ENCODE measurements at places on chromosomes 13 and 19.

DNA sequence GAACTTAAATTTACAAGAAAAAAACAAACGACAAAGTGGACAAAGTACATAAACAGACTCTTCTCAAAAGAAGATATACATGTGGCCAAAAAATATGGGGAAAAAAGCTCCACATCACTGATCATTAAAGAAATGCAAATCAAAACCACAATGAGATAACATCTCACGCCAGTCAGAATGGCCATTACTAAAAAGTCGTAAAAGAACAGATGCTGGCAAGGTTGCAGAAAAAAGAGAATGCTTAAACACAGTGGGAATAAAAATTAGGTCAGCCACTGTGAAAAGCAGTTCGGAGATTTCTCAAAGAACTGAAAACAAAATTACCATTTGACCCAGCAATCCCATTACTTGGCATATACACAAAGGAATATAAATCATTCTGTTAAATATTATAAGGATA lies 132.7 kb downstream of the UGGT2 start:
- DNase-seq: no peak

- DNase-seq: no peak
Observed at GRCh38 chr13:101146101-101146898, 270.0 kb downstream of the NALCN start.

GRCh38 chr13:76879883-76880270 lies 6.3 kb downstream of the KCTD12 start:
- DNase-seq: no peak

- no peak for DNase-seq
Observed at GRCh38 chr19:42197375-42197817, 20.1 kb downstream of the DEDD2 start.

DNA sequence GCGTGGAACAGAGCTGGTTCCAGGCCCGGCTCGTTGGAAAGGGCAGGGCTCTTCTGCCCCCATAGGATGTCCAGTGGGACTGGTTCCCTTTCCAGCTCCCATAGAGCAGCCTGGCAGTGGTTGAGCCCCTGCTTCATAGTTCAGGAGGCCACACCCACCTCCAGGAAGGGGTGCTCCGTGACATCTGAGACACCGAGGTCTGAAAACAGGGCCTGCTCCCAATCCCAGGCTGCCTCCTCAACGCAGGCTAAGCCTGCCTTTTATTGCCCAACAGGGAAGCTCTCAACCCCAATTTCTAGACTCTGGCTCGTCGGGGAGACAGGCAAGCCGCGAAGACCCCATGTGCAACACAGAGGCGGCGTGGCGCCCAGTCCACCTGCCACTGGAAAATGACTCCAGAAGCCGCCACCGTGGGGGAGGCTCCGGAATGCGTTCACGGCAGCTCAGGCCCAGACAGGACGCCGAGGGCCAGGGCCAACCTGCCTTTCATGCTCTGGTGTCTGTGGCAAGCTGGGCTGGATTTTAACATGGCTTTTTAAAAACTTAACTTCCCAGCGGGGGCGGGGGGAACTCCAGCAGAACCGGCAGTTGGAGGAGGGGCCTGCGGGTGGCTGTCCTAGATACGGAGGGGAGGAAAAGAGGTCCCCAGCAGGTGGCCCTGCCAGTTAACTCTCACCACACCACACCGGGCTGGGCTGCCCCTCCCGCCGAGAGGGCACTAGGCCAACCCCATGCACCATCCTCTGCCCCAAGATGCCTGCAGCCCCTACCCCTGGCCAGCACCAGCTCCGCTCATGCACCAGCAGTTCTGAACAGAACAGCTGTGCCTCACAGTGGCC lies 17.9 kb upstream of the TINCR start:
- no peak for DNase-seq

DNA sequence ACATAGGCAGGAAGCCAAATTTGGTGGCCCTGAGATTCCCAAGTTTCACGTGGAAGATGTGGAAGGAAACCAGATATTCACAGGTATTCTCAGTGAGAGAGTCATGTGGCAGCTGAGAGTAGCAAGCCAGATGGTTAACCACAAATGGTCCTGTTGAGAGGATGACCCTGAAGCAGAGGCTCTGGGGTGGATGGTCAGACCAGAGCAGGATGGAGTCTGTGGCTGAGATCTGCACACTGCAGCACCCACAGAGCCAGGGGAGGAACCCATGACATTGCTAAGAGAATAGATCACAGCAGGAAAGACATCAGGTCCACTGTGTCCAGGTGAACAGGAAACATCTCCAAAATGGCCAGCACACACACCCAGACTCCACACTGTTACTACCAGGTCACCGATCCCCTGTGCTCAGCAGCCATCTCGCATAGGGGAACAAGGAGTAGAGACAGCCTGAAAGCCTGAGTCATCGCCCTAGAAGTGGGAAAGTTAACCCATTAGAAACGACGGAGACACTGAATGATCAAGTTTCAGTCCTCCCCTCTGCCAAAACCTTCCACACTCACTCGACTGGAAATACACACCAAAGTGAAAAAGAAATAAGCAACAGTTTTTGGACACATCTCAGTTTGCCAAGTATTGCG lies 160.0 kb downstream of the RBM26 start:
- no peak for DNase-seq

DNA sequence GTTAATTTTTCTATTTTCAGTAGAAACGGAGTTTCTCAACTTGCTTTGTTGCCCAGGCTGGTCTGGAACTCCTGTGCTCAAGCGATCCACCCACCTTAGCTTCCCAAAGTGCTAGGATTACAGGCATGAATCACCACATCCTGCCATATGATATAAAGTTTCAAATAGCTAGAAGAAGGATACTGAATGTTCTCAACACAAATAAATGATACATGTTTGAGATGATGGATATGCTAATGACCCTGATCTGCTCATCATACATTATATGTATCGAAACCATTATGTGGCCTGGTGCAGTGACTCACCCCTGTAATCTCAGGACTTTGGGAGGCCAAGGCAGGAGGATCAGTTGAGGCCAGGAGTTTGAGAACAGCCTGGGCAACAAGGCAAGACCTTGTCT lies 11.5 kb downstream of the CIB3 start:
- DNase-seq: no peak

- DNase-seq: no peak
Observed at GRCh38 chr19:10761443-10762250, 43.8 kb downstream of the DNM2 start.

- DNase-seq: no peak
Observed at GRCh38 chr13:56700324-56700723, 440.4 kb upstream of the PRR20A start.

DNA sequence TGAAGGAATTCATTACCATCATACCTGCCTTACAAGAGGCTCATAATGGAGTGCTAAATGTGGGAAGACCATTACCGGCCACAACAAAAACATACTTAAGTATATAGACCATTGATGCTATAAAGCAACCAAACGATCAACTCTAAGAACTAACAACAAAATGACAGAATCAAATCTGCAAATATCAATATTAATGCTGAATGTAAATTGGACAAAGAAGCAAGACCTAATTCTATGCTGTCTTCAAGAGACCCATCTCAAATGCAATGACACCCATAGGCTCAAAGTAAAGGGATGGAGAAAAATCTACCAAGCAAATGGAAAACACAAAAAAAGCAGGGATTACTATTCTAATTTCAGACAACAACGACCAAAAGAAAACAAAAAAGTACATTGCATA lies 52.3 kb upstream of the GPC6 start:
- DNase-seq: no peak

DNA sequence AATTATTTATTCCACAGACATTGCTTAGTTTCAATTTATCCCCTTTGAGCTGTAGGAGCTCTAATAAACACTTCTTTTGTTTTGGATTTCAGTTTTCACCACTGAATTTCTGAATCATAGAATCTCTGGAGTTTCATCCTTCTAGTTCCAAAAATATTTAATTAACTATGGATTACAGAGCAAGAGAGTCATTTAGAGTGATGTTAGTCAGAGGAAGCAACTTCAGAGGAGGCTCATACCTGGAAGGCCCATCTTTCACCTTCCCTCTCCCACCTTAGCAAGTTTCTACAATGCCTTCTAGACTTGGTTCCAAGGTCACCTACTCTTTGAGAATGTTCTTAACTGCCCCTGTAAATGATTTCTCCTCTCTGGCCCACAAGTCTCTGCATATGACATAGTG lies 353.2 kb downstream of the SPRY2 start:
- DNase-seq: no peak

GRCh38 chr13:113058988-113059850 lies 46.4 kb upstream of the F7 start:
- no peak for DNase-seq

- no peak for DNase-seq
Observed at GRCh38 chr13:80737513-80737912, 396.6 kb upstream of the SPRY2 start.

GRCh38 chr19:53394522-53394973 lies 401 bp upstream of the ZNF765 start:
- DNase-seq: no peak

DNA sequence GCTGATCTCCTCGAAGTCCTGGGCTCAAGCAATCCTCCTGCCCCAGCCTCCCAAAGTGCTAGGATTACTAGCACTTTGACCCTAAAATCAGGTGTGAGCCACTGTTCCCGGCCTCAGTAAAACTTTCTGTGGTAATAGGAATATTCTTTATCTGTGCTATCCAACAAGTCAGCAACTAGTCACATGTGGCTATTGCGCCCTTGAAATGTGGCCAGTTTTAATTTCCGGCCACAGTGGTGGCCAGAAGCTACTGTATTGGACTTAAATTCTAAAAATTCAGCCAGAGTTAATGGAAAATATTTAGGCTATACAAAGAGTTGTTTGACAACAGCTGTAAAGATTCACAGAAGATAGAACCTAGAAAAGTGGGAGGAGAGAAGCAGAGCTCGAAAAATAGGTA lies 30.0 kb downstream of the KEAP1 start:
- no peak for DNase-seq

- no peak for DNase-seq
Observed at GRCh38 chr13:44188257-44188656, 185.4 kb upstream of the SERP2 start.

- DNase-seq: no peak
Observed at GRCh38 chr19:13989487-13989886, 16.6 kb downstream of the RFX1 start.

- no peak for DNase-seq
Observed at GRCh38 chr19:35293363-35293739, 1.4 kb downstream of the MAG start.

- DNase-seq: peak; percentile 48
Observed at GRCh38 chr13:38686577-38687245, at the start of gene FREM2. TSS of gene FREM2 (plus strand) at chr13:38687077. CDS start at chr13:38687345, 268 bp downstream.

- DNase-seq: no peak
Observed at GRCh38 chr19:6736169-6736916, 1.0 kb downstream of the GPR108 start.

DNA sequence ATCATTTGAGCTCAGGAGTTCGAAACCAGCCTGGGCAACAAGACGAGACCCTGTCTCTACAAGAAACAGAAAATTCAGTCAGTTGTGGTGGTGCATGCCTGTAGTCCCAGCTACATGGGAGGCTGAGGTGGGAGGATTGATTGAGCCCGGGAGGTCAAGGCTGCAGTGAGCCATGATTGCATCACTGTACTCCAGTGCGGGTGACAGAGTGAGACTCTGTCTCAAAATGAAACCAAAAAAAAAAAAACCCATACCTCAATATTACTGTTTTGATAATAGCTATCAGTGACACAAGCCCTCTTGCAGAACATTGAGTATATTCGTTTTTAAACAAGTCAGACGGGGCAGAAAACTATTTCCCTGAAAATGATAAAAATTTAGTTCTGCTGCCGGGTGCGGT lies 16.2 kb downstream of the ZNF791 start:
- no peak for DNase-seq

DNA sequence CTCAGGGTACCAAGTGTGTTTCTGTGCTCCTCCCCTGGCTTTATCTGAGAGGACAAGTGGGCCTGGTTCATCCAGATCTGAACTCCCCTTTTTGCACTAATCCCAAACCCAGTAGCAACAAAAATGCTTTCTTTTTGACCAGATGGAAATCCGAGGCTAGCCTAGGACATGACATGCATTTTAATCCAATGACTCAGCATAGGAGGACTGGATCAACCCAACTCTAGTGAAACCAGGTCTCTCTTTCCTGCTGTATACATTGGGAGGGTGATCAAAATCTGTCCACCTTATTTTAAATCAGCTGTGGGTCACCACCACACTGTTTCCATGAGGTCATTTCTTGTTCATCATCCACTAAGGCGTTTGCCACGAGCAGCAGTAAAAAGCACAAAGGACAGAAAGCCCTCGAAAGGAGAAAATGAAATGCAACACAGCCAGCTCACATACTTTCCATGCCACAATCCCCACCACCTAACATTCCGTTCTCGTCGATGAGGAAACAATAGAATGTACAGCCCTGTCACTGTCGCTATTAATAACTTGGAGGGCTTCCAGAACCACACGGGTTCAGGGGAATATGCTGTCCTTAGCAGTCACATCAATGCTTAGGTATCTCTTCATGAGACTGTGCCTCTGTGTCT lies 543.0 kb downstream of the IRS2 start:
- DNase-seq: no peak

GRCh38 chr13:109348519-109349258 lies 437.7 kb downstream of the IRS2 start:
- no peak for DNase-seq

- no peak for DNase-seq
Observed at GRCh38 chr13:40386586-40386985, 279.9 kb downstream of the FOXO1 start.

DNA sequence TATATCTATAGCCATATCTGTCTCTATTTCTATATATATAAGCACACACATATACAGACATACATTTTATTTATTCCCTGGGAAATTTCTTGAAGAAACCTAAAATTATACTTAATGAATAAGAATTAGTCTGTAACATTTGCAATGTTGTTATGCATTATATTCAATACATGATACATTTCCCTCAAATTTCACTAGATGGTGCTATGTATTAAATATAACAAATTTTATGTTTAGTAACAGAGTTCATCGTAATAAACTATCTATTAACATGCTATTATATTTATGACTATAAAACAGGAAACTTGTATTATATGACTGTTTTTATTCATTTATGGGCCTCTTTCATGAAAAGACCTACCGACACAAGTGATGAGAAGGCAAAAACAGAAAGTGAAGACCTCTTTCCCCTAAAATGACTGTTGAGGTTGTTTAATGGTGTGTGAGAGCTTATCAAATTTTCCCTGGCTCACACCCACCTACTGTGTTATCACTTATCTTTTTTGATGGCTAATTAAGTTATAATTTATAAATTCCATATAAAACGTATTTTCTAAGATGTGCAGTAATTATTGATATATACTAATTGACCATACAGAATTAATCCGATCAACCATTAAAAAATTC lies 881.9 kb downstream of the SLITRK6 start:
- DNase-seq: peak; percentile 28

DNA sequence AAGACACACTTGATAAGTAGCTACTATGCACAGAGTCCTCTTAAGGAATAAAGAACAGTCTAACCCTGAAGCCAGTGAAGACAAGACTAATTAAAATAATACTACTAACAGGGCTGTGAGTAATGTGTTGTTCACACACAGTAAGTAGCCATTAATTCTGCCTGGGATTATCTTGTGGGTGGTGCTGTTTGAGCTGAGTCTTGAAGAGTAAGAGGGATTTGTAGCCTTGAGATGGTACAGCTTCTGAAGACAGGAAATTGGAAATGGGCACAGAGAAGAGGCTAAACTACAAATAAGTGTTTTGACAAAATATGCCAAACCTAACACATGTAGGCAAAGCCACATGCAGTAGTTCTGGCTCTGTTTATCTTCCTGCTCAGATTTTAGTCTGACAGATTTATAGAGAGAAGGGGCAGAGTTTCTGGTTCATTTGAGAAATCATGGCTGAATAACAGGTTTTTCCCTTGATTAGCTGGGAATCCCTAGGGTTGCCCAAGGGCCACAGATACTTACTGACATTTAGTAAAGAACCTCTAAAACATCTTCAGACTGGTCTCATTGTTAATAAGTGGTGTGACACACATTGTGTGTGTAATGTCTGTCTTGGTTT lies 38.0 kb downstream of the ITGBL1 start:
- DNase-seq: no peak
